ENCODE measurements at places on chromosomes 7 and 10. TPM values are rescaled to one million over a fixed set of nuclear protein-coding genes. Genes with fewer than 3 reads are reported as not detected.

RPEL1 gene
- total RNA-seq = 0.10 TPM

FOXI2 gene
- not detected for total RNA-seq

DNA sequence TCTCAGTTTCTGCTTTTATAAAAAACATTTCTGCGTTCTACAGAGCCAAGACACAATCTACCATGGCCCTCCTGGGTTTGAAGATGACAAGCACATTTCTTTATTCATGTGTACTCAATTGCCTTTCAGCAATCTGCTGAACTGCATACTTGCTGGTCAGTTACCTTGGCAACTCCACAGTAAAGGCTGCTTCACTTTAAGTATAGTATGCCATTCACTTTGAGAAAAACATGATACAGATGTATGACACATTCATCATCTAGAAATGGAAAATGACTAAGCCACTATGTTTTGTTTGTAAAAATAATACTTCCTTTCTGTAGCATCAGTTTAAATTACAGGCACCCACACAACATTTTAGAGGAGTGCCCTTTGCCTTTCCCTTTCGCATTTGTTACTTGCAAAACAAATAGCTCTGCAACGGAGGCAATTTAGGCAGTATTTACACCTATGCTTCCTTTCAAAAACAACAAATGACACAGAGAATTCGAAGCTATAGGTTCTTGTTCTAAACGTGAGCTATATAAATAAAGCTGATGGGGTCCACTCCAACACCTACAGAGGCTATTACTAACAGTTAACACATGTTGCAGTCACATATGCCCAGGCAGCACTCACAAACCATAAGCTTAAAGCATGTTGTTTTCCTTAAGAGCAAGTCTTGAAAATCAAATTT lies 23.5 kb downstream of the SGCE start:
- no peaks in the 10 kb centered on the region for H3K36me3 ChIP-seq
- H3K4me3 ChIP-seq = no peak overlapping the region
- peak overlapping the region; percentile 29 for H3K27ac ChIP-seq
- DNase-seq = peak; percentile 30
- H3K27me3 ChIP-seq = no peaks in the 10 kb centered on the region

DNA sequence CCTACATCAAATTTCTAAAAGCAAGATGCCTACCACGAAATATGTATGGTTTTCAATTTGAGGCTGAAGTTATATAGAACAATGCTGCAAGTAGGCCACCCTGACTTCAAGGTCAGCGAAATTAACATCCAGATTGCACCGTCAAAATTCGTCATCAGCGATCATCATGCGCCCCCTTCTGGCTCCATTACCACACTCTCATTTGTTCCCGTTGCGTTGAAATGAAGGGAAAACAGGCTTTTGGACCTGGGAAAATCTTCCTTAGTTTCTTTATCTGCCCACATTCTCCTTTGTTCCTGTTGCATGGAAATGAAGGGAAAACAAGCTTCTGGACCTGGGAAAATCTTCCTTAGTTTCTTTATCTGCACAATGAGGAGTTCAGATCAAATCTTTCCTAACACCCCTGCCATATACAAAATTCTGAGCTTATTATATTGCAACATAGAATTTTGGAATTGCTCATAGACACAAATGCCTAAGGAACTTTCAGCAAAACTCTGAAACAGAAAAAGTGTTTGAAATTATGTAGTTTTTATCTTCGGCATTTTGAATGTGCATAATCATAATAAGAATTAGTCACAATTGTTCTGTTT lies 98.2 kb upstream of the PRKCQ start:
- H3K27me3 ChIP-seq = peaks cover 18% of the 10 kb centered on the region
- peak; percentile 58 for DNase-seq
- no peak overlapping the region for H3K4me3 ChIP-seq
- H3K4me1 ChIP-seq = no peaks in the 10 kb centered on the region
- H3K27ac ChIP-seq = no peak overlapping the region
- H3K36me3 ChIP-seq = no peaks in the 10 kb centered on the region

ELAPOR2 gene
- 28.3 TPM for total RNA-seq

- peaks cover 29% of the 10 kb centered on the region for H3K27me3 ChIP-seq
- H3K4me1 ChIP-seq = no peaks in the 10 kb centered on the region
- H3K4me3 ChIP-seq = no peak overlapping the region
- no peaks in the 10 kb centered on the region for H3K36me3 ChIP-seq
Measured at GRCh38 chr7:154794147-154794780, 208.7 kb downstream of the PAXIP1 start.

CNPY1 gene
- total RNA-seq = not detected

GRCh38 chr7:101804967-101805366 lies 12.5 kb upstream of the CUX1 start:
- no peak overlapping the region for H3K27ac ChIP-seq
- H3K27me3 ChIP-seq = peaks cover 25% of the 10 kb centered on the region
- no peaks in the 10 kb centered on the region for H3K36me3 ChIP-seq
- H3K4me1 ChIP-seq = peaks cover 12% of the 10 kb centered on the region

DNA sequence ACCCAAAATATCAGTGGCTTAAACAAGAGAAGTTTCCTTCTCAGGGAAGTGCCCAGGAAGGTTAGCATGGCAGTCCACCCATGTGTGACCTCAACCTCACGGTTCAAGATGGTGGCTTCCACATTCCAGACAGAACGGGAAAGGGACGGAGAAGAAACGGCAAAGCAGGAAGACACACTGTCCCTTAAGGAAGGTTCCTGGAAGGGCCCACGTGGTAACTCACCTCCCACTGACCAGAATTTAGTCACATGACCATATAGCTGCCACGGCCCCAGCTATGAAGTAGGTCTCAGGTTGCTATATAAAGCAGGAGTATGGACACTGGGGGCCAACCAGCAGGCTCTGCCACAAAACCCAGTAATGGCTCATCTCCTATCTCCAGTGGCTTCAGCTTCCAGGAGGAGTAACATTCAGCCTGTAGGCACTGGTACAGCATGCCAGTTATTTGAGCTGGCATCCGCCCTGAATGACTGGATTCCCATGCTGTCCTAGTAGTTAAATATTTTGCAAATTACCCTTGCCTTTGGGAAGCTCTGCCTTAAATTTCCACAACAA lies 278.5 kb upstream of the KLF14 start:
- no peaks in the 10 kb centered on the region for H3K36me3 ChIP-seq
- peaks cover 21% of the 10 kb centered on the region for H3K4me1 ChIP-seq
- H3K27ac ChIP-seq = peak overlapping the region; percentile 76
- H3K27me3 ChIP-seq = no peaks in the 10 kb centered on the region
- H3K4me3 ChIP-seq = no peak overlapping the region
- DNase-seq = no peak

DNA sequence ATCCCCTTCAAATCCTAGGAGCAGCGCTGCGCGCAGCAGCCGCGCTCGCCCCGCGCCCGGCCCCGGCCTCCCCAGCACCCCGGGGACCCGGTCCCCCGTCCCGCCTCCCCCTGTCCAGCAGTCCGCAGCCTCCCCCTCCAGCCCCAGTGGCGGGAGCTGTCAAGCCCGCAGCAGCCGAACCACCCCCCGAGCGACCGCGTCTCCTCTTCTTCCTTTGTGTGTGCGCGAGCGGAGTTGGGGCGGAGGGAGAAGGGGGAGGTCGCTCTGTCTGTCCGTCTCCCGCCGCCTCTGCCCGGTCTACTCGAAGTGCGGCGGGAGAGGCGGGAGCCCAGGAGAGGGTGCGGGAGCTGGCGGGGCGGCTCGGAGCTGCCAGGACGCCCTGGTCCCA lies 375 bp upstream of the CHN2 start:
- H3K4me1 ChIP-seq = peaks cover 12% of the 10 kb centered on the region
- no peaks in the 10 kb centered on the region for H3K36me3 ChIP-seq
- H3K4me3 ChIP-seq = peak overlapping the region; percentile 97
- peaks cover 22% of the 10 kb centered on the region for H3K27me3 ChIP-seq

DNA sequence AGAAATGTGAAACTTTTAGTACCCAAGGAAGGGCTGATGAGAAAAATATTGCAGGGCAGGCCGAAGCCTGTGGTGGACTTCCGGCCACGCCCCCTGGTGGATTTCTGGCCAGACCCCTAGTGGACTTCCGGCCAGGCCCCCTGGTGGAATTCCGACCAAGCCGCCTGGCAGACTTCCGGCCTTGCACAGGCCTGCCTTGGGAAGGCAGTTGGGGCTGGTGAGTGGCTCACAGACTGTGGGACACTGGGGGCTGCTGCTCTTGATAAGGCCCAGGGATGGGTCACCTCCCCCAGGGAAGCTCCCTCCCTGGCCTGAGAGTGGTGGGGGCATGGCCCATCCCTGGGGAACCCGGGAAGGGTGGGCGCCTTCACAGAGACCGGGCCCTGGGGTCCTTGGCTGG lies 116.4 kb upstream of the MKI67 start:
- DNase-seq = no peak
- H3K4me1 ChIP-seq = no peaks in the 10 kb centered on the region
- H3K27ac ChIP-seq = no peak overlapping the region
- H3K4me3 ChIP-seq = no peak overlapping the region

DNA sequence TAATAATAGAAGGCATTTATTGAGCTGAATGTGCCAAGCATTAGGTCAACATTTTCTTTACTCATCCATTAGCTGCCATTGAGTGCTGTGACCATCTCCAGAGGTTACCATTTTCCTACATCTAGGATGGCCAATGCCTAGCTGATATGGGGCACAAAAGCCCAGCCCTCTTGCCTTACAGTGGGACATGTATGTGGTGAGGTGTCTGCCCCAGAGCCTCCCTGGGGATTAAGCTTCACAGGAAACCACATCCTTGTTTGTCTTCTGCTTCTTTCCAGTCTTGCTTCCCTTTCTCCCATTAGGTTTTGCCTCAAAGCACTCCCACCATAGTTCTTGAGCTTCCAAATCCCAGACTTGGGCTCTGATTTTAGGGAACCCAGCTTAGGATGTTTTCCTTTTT lies 258.7 kb downstream of the SORCS3 start:
- no peaks in the 10 kb centered on the region for H3K27me3 ChIP-seq
- no peak overlapping the region for H3K4me3 ChIP-seq
- H3K4me1 ChIP-seq = no peaks in the 10 kb centered on the region
- no peak for DNase-seq

DNA sequence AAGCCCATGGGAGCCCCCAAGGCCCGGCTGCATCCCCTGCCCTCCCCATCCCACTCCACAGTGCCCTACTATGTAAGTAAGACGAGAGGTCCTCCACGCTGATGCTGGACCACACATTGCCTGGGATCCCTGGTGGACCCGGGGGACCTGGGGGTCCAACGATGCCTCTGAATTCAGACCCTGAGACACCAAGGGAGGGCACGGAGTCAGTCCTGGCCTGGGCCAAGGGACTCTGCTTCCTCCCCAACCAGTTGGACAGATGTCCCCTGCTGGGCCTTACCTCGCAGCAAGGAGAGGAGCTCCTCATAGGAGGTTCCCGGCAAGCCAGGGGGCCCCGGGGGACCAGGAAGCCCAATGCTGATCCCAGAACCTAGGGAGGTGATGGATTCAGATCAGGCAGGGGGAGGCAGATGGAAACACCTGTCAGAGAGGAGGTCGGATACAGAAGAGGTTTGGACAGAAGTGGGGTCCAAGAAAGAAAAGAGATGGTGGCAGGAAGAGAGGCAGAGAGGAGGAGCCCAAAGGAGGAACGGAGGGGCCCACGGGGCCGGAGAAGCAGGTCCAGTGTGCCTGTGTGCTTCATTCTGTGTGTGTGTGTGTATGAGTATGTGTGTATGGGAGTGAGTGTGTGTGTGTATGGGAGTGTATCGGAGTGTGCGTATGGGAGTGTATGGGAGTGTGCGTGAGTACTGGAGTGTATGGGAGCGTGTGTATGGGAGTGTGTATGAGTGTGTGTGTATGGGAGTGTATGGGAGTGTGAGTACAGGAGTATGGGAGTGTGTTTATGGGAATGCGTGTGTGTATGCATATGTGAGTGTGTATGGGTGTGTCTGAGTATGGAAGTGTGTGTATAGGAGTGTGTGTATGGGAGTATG lies 50.2 kb downstream of the COL17A1 start:
- no peak overlapping the region for H3K4me3 ChIP-seq
- H3K4me1 ChIP-seq = no peaks in the 10 kb centered on the region
- no peaks in the 10 kb centered on the region for H3K27me3 ChIP-seq
- no peak for DNase-seq

CABCOCO1 gene
- 0.36 TPM for total RNA-seq

MMRN2 gene
- 4.9 TPM for total RNA-seq

PRSS37 gene
- not detected for total RNA-seq

DNA sequence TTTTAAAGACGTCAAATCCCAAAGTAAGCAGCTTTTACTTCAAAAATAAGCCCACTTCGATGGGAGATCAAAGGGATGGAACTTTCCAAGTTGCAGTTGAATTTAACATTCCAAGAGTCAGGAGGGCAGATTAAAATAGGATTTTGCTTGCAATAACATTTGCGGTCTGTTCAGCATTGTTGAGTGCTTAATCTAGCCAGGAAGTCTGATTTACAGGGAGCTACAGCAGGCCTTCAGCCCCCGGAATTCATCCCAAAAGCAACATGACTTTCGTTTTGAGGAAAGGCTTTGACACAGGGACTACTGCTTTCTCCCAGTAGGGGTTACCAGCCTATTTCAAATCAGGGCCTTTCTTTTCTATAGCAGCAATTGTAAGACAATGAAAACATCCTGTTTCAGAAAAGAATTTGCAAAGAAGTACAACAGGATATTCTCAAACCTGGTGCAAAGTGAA lies 279.6 kb upstream of the PITRM1 start:
- DNase-seq = peak; percentile 49
- peaks cover 9% of the 10 kb centered on the region for H3K4me1 ChIP-seq
- H3K27me3 ChIP-seq = no peaks in the 10 kb centered on the region
- H3K27ac ChIP-seq = peak overlapping the region; percentile 85
- no peak overlapping the region for H3K4me3 ChIP-seq

DNA sequence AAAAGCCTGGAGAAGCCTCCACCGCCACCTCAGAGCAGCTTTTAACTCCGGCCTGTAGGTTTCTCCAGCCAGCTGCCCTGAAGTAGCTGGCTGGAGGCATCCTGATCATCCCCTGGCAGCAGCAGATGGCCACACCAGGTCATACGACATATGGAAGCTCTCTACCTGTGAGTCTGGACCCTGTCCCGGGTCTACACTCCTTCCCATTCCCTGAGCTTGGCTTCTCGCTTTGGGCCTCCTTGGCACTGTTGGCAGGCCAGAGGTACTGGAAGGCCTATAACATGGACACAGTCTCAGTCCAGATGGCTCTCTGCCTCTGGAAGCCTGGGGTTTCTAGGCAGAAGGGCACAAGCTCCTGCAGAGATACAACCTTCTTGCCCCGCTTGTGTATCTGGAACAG lies 43.5 kb upstream of the TRIM8 start:
- H3K4me1 ChIP-seq = peaks cover 42% of the 10 kb centered on the region
- no peaks in the 10 kb centered on the region for H3K27me3 ChIP-seq
- H3K4me3 ChIP-seq = no peak overlapping the region
- H3K27ac ChIP-seq = peak overlapping the region; percentile 95

DNA sequence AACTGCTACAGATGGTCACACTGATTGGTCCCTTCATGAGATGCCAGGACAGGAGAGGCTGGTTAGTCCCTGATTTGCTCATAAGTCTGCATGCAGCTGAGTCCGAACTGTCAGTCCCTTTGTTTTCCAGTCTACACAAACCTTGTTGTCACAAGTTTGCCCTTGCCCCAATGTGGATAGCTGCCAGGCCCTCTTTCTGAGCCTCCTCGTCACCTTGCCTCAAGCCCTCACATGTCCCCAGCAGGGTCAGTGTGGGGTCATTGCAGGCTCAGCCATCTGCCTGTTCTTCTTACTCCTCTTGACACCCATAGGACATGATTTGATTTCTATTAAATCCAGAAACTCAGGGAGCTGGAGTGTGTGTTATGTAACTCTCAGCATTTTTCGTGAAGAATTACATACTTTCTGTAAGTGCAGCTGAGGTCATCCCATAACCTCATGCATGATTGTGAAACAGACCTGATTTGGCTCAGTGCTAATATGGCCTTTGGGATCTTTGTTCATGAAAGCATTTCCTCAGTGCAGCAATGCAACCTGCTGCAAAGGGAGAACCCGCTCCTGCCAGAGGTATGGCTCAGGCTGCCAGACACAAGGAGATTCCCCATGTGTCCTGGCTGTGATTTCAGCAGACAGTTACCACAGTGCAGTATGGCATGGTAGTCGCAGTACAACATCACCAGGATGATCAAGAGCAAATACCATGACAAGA lies 70.0 kb upstream of the ZMIZ2 start:
- no peaks in the 10 kb centered on the region for H3K4me1 ChIP-seq
- no peak overlapping the region for H3K4me3 ChIP-seq
- peak overlapping the region; percentile 30 for H3K27ac ChIP-seq
- H3K36me3 ChIP-seq = no peaks in the 10 kb centered on the region
- peak; percentile 47 for DNase-seq

SPDYE2B gene
- not detected for total RNA-seq
